ENCODE measurements at places on chromosomes 3 and 15.
A peak's percentile ranks its signal among the peaks of the same experiment; 100 is the strongest.

- no peak for DNase-seq
Measured at GRCh38 chr3:195319060-195319459, 48.1 kb upstream of the XXYLT1 start.

GRCh38 chr3:180693656-180694055 lies 14.4 kb upstream of the CCDC39 start:
- no peak for DNase-seq

DNA sequence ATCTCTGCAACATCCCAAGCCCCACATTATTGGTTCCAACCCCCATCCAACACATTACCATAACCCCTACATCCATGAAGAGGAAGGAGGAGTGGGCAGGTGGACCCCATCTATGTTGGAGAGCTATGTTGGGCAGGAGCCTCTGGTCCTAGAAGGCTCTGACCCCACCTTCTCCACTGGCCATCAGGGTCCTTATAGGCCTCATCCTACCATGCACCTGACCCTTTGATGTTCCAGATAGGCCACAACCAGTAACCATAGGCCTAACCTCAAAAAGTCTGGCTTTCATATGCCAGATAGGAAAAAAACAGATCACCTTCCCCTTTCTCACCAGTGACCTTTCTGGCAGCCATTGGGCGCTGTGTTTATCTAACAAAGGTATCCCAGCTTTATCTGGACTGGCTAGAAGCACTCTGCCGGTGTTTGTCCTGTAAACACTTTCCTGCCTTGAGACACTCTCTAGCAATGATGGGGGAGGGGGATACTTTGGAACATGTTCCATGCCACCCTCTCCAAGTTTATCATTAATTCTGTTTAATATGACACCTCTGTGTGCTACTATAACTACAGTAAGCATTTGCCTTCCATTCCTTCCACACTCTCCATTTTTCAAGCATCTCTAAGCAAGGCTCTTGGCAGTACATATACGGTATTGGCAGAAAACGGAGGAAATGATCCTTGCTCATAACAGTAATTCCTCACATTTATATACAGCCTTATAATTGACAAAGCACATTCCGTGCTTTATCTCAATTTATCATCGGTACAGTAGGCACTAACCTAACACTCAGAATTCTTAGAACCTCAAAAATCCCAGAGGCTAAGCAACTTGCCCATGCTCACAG lies 377.1 kb downstream of the VPS13C start:
- no peak for DNase-seq

GRCh38 chr3:157170861-157171260 lies 10.9 kb upstream of the CCNL1 start:
- DNase-seq = no peak

DNA sequence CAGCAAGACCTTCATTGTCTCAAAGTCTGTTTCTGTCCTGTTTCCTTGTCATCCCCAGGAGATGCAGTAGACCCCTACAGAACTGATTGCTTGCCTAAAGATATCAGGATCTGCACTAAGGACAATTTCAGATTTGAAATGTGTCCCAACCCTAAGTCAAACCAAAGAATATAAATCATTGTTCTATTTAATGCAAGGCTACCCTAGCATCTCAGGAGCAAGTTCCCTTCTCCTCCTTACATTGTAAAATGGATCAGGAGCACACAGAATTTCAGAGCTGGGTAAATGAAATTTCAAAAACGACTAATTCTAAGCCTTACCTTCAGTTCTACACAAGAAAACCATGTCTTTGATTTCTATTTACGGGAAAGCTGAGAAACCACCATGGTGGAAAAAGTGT lies 360.9 kb upstream of the KCNH8 start:
- no peak for DNase-seq

DNA sequence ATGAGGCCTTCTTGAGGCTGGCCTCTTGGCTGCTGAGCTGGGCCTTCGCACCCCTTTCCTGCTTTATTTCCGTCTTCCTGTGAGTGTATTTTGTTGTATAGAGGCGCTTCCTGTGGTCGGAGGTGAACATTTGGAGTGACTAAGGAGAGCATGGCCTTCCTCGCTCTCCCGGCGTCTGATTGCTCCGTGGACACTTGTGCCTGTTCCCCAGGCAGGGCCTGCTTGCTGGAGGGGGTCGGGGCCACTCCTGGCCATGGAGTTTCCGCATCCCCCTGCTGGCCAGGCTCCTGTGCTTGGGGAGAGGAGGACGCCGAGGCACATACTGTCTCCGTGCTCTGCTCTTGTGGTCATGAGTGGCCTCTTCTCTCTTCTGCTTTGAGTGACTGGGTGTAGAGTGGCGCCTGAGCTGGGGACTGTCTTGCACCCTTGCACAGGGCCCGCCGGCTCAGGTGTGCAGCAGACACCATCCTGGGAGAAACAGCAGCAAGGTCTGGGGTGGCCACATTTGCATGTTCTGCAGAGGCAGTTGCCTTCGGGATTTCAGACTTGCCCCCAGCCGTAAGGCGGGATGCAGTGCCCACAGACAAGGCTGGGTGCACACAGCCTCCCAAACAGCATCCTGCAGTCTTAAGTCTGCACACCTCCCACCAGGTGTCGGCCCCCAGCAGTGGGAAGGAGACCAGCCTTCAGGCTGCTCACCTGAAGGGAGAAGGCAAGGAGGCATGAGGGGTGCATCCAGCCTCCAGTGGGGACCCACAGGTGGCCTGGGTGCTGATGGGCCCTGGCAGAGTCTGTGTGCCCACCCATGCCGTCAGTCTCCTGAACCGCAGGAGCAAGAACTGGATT lies 16.4 kb downstream of the KLF13 start:
- DNase-seq = no peak

DNA sequence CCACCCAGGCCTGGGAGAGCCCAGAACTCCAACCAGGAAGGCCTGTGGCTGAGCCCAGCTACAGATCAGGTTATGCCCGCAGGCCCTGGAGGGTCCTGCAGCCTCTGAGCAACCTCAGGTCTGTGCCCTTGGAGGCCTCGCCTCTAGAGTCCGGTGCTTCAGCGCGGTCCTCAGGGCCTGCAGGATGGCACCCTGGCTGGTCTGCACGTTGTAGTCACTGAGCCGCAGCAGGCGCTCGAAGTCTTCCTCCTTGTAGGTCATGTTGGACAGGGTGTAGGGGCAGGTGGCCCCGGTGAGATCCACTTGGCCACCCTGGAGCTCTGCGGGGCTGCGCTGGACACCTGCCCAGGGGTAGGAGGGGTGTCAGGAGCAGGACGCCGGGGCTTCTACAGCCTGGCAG lies 25.8 kb downstream of the PLA2G4D start:
- DNase-seq = no peak

DNA sequence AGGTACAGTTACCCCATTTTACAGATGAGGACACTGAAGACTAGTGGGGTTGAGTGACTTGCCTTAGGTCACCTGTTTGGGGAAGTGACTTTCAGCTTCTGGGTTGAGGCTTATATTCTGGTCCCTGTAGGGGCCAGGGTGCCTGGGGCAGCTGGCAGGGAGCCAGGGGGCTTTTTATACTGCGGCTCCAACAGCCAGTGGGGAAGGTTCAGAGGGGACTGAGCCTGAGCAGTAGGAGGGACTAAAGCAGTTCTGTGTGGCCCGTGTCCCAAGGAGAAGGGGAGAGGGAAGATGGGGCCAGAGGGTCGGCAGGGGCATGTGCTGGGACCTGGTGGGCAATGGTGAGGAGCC lies 37.7 kb downstream of the SLC6A6 start:
- DNase-seq = no peak

DNA sequence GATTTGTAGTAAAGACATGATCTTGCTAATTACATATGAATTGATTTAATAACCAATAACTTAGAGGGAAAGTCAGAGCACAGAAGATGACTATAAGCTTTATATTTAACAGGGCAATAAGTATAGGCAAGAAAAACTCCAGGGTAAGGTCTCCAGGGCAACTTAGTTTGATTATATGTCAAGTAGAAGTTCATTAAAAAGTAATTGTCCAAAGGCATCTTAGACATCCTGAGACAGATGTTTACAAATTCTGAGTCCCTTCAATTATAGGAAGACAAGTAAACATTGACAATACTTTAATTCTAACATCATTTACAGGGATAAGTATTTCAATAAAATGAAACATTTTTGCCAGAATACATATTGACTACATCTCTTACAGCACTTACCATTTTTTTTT lies 416.0 kb downstream of the RAP2B start:
- no peak for DNase-seq

GRCh38 chr15:99703603-99704443 lies 29.4 kb downstream of the LYSMD4 start:
- peak; percentile 83 for DNase-seq

DNA sequence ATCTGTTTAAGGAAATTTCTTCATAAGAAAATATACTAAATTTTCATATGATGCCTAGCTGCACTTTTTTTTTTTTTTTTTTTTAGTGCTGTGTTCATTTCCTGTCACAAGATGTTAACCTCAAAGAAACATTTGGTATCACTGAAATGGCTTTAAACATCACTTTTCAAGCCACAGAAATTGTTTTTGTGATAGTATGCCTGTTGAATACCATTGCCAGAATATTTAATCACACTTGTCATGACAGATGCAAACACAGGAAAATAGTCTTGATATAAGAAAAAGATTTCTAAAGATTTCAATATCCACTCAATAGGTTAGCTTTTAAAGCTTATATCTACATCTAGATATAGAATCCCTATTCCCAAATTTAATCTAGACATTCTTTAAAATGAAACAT lies 608.5 kb upstream of the AGTR1 start:
- no peak for DNase-seq

DNA sequence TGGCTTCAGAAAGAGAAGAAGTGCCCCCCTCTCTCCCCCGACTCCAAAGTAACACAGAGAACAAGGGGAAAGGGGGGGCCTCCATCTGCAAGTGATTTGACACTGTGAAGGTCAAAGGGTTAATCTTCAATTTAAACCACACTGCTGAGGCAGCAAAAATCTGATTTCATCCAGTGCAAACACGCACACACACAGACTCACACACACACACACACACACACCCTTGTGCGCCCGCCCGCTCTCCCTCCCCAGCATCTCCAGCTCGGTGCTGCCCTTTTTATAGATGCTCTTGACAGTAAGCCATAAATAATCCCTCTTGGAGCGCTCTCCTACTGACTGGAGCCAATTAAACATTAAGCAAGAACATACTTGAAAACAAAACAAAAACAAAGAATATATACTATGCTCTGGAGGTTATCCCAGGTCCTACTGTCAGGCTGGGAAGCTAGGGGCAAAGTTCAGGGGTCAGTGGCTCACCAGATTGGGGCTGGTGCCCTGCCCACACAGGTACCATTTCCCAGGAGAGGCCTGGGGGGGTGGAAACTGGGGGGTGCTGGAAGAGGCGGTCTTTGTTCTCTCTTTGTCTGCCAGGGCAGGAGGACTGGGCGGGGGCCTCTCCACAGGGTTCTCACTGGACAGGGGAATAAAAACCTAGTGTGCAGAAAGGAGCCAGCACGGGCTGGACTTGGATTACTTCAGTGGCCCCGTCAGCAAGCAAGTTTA lies 16.3 kb downstream of the BMF start:
- DNase-seq = peak; percentile 97

DNA sequence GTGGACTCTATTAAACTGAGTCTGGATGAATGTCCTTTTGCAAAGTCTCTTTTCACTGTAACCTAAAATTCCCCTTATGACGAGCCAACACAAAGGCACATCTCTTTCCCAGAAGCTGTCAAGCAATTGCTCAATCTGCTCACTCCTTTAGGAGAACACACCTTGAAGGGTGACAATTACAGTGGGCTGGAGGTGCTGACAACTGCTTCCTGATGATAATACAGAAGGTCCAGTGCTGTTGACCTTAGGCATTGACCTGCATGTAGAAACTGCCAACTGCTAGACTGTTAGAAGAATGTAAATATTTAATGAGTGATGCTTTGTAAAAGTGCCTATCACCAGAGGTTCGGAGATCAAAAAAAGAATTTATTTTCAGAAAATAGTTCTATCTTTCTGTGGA lies 757.7 kb downstream of the GRM7 start:
- no peak for DNase-seq

DNA sequence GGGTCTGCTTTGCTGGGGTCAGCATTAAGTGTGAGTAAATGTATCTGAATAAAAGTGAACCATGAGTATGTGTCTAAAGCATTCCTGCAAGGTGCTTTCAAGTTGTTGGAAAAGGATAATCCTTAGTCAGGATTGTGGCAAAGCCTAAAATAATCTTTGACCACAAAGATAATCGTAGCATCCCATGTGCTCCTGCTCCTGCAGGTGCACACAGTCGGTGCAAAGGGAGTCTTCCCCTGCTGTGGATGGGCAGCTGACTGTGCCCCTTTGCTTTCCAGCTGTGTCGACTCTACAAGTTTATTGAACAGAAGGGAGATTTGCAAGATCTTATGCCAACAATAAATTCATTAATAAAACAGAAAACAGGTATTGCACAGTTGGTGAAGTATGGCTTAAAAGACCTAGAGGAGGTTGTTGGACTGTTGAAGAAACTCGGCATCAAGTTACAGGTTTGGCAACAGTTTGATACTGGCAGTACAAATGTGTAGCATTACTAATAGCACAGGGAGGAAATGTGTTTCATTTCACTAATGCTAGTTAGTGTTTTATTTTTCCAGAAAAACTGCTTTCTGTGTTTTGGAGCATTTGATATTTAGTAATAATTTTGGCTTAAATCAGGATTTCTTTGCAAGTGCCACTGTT lies 22.6 kb downstream of the SRP14 start:
- DNase-seq = no peak

GRCh38 chr15:57057134-57057930 lies 138.9 kb downstream of the TCF12 start:
- DNase-seq = no peak

- no peak for DNase-seq
Measured at GRCh38 chr3:161096771-161097367, 8.3 kb downstream of the B3GALNT1 start.

GRCh38 chr3:31197941-31198340 lies 303.5 kb upstream of the GADL1 start:
- DNase-seq = no peak

- DNase-seq = no peak
Measured at GRCh38 chr15:73681063-73681462, 3.1 kb upstream of the CD276 start.

DNA sequence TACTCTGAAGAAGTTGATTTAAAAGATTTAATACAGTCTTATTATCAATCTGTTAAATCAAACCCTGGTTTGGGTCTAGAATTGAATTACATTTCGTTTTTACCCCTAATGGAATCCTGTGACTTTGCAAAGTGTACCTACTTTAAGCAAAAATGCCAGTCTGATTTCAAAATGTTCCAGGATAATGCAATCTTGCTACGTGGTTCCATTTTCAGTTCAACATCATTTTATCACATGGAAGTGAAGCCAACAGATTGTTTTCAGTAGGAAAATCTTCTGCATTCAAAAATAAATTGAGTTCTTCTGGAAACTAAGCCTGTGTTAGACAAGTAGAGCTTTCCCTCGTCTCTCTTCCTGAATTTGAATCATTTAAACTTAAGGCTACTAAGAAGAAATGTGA lies 356.4 kb downstream of the CHST2 start:
- no peak for DNase-seq

Data from fibroblast of the conjunctiva (primary cell).